ENCODE measurements at places on chromosomes 7 and 10. TPM values are rescaled to one million over a fixed set of nuclear protein-coding genes. Genes with fewer than 3 reads are reported as not detected.

MYOZ1 gene
- polyA plus RNA-seq = 0.54 TPM

HYAL4 gene
- not detected for polyA plus RNA-seq

TMEM243 gene
- polyA plus RNA-seq = 9.7 TPM

SKIDA1 gene
- 0.44 TPM for polyA plus RNA-seq

MSMB gene
- polyA plus RNA-seq = not detected

DPCD gene
- polyA plus RNA-seq = 46.8 TPM

- no peaks in the 10 kb centered on the region for H3K4me1 ChIP-seq
- no peak for DNase-seq
- H3K27me3 ChIP-seq = no peaks in the 10 kb centered on the region
- H3K36me3 ChIP-seq = no peaks in the 10 kb centered on the region
Measured at GRCh38 chr7:107856806-107857540, 34.0 kb upstream of the DLD start.

DNA sequence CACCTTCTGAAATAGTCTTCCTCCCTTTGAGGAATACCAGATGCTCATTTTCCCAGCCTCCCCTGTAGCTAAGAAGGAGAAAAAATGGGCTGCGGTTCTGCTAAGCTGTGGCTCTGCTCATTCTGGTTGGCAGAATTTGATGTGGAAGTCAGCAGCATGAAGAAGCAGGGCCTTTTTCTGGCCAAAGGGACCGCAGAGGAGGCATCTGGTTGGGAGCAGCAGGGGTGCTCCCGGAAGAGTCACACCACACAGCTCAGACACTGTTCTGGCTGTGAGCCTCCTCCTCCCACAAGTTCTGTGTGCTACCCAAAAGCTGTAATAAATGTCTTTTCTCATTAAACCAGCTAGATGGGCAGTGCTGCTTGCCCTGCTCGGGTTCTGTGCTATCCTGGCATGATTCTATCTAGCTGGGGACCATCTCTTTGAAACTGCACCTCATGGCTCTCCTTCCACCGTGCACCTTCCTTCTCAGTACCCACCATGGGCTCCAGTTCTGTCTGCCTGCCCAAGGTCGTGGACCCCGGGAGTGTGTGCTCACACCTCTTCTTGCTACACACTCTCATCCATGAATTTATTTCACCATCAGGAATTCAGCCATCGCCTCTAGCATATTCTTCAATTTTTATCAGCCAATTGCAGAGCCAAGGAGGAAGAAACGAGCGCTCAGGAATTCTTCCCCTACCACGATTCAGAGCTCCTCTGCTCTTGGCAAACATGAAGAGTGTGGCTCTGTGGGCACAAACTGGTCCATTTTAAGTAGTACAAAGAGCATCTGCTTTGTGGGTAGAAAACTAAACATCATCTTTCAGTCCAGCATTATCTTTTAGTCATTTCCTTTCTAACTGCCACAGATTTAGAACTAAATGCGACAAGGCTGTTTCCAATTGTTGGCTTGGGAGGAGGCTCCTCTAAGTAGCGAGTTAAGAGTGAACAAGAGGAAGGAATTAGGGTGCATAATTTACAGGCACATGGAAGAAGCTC, 76.9 kb downstream of the FAM171A1 start:
- no peak overlapping the region for H3K27ac ChIP-seq
- DNase-seq = no peak
- peaks cover 24% of the 10 kb centered on the region for H3K4me1 ChIP-seq

- H3K27ac ChIP-seq = no peak overlapping the region
- DNase-seq = peak; percentile 49
- peak overlapping the region; percentile 60 for H3K4me3 ChIP-seq
- peaks cover 5% of the 10 kb centered on the region for H3K36me3 ChIP-seq
- no peaks in the 10 kb centered on the region for H3K27me3 ChIP-seq
- H3K4me1 ChIP-seq = peaks cover 30% of the 10 kb centered on the region
Measured at GRCh38 chr10:119030421-119031250, 1.1 kb downstream of the NANOS1 start.

- H3K27me3 ChIP-seq = no peaks in the 10 kb centered on the region
- H3K4me3 ChIP-seq = no peak overlapping the region
- no peaks in the 10 kb centered on the region for H3K36me3 ChIP-seq
- H3K27ac ChIP-seq = no peak overlapping the region
- DNase-seq = no peak
Measured at GRCh38 chr7:29442146-29442545, 121.5 kb upstream of the PRR15 start.
